Endothelial cell of umbilical vein (primary cell): ENCODE measurements at places on chromosomes 13 and 19. TPM values are rescaled to one million over a fixed set of nuclear protein-coding genes. Genes with fewer than 3 reads are reported as not detected.
A peak's percentile ranks its signal among the peaks of the same experiment; 100 is the strongest.

PSG1 gene
- not detected in 2 replicates for polyA plus RNA-seq

- peak; percentile 34 for DNase-seq
Measured at GRCh38 chr19:44512326-44513298, 12.3 kb upstream of the ZNF180 start.

- DNase-seq = no peak
Measured at GRCh38 chr19:2575734-2576481, 100.0 kb downstream of the GADD45B start.

GRCh38 chr13:65149687-65150086 lies 2080.4 kb downstream of the PCDH9 start:
- DNase-seq = no peak

- DNase-seq = no peak
Measured at GRCh38 chr13:72953391-72953965, 105.3 kb upstream of the KLF5 start.

GRCh38 chr13:110629735-110630134 lies 14.4 kb downstream of the NAXD start:
- no peak for DNase-seq
